Stimulated activated CD4-positive, alpha-beta T cell treated with anti-CD3 and anti-CD28 coated beads, Interleukin-12 subunit alpha, Interleukin-12 subunit beta, amount 100 ng/mL, for 24 hours (primary cell): ENCODE measurements at places on chromosomes 5 and 9.

GRCh38 chr5:27590503-27590902, 552.1 kb upstream of the CDH9 start:
- DNase-seq, result no peak

- no peak for DNase-seq
Measured at GRCh38 chr9:77826621-77827020, 178.5 kb upstream of the GNA14 start.

DNA sequence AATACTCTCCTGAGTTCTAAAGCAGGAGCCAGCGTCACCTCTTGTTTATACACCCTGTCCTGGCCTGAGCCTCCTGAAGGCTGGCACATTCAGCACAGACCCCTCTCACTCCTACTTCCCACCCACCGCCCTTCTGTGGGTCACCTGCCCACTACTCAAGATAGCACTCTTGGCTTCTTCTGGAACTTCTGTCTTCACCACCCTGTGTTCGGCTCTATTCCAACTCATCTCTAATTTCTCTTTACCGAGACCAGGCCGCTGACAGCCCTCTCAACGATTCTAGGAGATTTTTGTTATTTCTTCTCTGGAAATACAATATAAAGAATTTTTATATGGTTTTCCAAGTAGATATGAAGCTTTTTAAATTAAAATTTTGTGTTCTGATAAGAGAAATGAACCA, 57.4 kb downstream of the IRF1 start:
- no peak for DNase-seq

DNA sequence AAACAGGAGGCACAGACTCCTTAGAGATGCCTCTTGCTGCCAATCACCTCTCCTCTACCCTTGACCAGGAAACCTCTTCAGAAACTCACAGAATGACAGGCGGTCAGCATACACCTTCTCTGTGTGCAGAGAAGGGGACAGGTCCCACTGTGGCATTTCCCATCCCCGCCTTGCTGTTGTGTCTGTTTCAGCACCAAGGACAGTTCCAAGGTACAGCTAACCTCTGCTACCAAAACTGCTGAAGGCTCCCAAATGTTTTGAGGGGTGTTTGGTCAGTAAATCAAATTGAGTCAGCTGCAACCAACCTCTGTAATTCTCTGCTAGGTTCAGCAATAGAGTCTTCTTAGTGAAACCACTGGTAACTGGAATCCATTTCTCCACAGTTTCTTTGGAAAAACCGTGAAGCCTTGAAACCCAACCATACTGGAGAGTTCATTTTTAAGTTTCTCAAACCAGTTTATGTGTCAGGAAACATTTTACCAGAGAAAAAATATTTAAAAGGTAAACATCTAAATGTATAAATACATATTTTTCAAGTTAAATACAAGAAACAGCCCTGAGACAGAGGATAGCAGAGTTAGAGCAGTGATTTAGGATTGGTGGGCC, 122.0 kb downstream of the DRD1 start:
- DNase-seq, result no peak

GRCh38 chr5:163309914-163310313, 127.5 kb upstream of the CCNG1 start:
- no peak for DNase-seq

DNA sequence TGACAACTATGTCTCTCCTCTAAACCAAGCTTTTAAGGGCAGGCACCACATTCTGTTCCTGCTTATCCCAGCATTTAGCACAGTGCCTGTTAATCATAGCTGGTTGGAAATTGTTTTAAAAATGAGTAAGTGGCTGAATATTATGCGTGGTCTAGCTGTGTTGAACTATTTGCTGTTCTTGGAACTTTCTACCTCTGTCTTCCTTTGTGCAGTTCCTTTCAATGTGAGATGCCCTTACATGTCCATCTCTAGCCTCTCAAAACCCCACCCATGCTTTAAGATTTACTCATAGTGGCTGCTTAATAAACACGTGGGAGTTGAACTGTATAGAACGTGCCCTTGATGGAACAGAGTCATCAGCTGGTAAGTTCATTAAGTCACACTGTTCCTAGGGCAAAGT, 34.5 kb downstream of the C9orf57 start:
- DNase-seq, result no peak

DNA sequence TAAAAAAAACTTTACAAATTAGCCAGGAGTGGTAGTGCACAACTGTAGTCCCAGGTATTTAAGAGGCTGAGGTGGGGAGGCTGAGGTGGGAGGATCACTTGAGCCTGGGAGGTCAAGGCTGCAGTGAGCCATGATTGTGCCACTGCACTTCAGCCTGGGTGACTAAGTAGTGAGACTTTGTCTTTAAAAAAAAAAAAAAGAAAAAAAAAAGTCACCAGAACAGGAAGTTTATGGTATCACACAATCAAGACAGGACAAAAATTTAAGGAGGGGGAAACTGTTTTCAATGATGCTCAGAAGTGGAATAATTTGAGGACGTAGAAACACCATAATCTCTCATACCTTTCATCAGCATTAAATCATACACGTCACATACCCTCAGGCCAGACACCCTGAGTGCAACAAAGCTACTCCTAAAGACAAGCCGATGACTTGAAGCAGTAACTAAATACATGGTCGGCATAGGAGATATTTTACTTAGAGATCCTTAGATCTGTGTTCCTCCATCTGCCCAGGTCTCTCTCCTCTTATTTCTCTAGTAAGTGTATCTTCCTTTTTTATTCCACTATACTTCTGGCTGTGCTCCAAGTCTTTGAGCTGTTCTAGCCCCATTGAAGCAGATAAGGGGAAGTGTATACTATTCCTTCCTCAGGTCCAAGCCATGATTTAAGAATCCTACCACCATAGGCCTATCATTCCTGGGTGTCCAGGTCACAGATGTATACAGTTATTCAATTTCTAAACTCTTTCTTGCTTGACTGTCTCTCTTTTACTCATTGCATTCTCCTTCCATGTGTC, 91.3 kb upstream of the APC start:
- no peak for DNase-seq

DNA sequence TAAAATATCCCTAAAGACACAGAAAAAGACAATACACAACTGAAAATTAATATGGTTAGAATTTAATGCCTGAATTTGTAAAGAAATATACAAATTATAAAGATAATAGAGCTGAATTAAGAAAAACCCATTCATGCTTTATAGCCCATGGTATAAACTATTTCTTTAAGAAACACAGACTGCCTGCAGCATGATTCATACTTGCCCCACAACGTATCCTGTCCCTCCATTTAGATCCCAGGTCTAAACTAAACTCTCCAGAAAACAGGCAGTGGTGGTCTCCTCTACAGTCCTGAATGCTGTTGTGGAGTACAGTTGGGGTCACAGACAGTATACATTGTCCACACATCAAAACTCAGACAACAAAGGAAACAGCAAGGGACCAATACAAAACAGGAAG, 24.8 kb downstream of the IL6ST start:
- no peak for DNase-seq

DNA sequence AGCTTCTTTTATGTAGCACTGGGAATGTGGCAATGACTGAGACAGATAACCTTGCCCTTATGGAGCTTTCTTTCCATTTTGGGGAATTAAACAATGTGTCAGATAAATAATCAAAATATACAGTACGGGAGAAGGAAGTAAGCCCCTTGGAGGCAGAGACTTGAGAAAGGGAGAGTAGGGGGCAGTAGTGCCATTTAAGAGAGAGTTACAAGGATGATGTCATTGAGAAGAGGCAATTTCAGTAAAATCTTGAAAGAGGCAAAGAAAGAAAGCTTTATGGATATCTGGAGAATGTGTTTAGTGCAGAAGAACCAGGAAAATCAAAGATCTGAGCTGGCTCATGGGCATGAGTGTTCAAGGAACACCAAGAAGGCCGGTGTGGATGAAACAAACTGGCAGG, 77.3 kb downstream of the KCTD16 start:
- DNase-seq, result no peak
